ENCODE measurements at places on chromosomes 13 and 19.
A peak's percentile ranks its signal among the peaks of the same experiment; 100 is the strongest.

GRCh38 chr13:46804391-46804815 is 7.4 kb upstream of the ESD start:
- no peak for DNase-seq

DNA sequence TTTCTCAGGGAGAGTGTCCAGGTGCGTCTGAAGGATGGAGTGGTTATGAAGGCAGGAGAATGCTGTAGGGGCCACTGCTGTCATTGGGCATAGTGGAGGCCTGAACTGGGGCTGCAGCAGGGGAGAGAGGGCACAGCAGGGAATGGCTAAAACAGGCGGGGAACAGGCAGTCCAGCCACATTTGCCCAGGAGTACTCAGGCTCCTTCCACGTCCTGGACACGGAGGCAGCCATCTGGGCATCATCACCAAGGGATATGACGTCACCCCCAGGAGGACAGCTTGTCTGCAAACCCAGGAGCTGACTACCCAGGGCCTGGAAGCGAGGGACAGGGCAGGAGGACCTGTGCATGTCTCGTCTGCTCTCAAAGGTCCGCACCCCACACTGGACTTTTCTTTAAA is 22.2 kb downstream of the VSTM2B start:
- no peak for DNase-seq

GRCh38 chr13:64414381-64414780 is 2815.8 kb downstream of the PCDH9 start:
- no peak for DNase-seq

GRCh38 chr13:106503730-106504453 is 31.6 kb downstream of the EFNB2 start:
- no peak for DNase-seq

GRCh38 chr13:86087244-86087643 is 288.0 kb upstream of the SLITRK6 start:
- DNase-seq, result no peak

DNA sequence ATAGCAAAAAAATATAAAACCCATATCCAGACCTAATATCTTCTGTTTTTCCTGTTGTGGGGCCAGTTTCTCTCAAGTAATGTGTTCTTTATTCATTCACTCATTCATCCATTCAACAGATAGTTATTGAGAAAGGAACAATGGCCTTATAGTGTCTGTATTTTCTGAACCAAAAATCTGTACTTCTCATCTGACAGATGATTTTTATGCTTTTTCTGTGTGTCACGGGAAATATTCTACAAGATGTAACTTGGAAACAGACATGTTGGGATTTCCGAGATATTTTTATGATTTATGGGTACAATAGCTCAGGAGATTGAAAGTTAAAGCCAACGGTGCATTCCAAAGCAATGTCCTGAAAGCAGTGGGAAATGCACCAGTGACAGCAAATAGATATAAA is 5.7 kb downstream of the ACOD1 start:
- no peak for DNase-seq

GRCh38 chr13:91154558-91155353 is 192.7 kb upstream of the MIR17HG start:
- no peak for DNase-seq

GRCh38 chr19:16361926-16362325 is 37.3 kb downstream of the KLF2 start:
- DNase-seq, result no peak

DNA sequence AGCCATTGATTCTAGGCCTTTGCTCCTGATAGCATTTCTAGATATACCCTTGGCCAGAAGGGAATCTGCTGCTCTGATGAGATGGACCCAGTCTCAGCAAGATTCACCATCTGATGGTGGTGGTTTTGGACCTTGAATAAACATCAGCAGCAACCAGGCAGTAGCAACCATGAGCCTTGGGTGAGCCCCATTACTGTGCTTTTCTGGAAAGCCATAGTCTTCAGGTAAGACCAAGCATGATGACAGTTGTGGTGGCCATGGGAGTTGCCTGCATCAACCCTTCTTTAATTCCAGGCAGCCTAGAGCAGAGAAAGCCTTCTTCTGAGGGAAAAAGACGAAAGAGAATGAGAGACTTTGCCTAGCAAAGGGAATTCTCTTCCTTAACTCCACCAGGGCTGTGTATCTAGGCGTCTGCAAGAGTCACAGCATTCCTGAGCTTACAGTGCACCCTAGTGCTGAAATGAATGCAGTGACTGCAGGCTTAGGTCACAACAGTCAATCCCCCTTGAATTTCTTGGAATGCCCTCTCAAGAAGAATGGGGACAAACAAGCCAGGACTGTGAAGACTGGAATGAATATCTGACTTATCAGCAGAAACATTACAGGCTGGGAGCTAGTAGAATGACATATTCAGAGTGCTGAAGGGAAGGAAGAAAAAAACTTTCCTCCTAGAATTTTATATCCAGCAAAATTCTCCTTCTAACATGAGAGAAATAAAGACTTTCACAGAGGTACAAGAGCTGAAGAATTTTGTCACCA is 942.4 kb upstream of the PCDH20 start:
- DNase-seq, result no peak

- DNase-seq, result peak; percentile 85
These were observed at the start of gene JUNB for GRCh38 chr19:12791345-12792050. JUNB (plus strand) TSS chr19:12791486; CDS start chr19:12791772, 286 bp downstream.

DNA sequence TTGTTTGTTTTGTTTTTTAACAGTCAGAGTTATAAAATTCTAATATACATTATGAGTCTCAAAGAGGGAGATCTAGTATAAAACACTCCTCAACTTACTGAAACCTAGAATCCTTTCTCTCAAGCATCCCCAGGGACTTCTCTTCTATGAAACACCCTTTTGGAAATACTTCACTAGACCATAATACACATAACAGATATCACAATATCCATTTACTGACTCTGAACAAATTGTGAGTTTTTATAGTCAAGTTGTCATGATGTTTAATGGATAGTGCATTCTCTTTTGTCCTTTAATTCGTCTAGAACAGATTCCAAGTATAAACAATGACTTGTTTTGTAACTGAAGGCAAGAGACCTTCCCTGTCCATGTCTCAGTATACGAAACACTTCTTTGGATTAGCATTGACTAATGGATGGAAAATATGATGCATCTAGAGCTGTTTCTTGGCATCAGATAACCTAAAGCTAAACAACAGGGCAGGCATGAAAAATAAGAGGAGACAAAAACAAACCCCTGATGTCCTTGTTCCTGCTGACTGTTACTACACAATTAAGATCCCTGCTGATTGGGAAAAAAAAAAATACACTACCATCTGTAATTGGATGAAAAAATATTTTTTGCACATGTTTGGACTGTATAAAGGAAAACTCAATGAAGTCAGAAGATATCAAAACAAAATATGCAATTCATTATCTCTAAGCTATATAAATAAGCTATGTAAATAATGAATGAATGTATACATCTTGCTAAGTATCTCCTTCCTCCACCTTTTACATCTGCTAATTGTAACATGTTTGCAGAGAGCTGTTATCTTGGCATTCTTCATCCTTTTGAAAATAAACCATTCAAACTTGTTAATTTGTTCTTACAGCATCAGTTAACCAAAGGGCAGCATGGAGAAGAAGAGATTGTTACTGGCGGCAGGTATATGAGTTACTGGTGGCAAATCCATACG is 214.2 kb downstream of the LACC1 start:
- DNase-seq, result no peak

DNA sequence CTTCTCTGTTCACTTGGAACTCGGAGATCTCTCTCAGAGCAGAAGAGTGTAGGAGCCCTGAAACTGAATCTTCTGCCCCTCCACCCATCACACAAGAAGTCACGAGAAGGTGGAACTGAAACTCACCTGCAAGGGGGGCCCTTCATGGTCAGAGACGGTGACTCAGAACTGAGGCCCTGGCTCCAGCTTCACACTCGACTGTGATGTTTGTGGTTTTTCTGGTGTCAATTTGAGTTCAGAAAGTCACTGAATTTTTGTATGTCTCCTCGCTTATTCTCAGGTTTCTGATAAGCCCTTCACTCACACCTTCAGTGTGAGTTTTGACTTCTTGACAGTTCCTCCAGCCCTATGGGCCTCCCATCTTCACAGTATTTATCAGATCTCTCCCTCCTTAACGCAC is 23.1 kb downstream of the SIGLEC5 start:
- DNase-seq, result no peak

DNA sequence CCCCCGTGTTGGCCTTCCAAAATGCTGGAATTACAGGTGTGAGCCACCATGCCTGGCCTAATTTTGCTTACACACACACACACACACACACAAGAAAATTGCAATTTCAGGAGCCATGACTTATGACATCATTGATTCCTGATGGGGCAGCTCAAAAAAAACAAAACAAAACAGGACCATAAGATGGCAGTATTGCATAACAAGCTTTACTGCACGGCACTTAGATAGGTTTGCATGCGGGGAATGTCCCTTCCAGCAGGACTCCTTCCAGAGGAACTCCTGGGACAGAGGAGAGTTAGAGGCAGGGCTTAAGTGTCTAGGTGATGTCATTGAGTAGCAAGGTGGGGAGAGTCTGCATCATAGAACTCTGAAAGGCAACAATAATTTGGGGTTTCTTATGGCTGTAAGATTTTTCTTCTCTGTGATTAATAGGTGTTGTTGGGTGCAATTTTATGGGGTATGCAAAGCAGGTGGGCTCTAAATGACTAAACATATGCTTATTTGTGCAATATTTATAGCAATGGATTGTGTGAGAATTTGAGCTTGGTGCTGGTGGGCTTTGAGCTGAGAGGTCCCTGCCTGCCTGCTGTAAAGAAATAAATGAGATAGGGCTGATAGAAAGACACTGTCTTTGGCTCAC is 9.0 kb upstream of the ACSBG2 start:
- no peak for DNase-seq

GRCh38 chr13:40801255-40802217 is 12.1 kb downstream of the SLC25A15 start:
- no peak for DNase-seq

DNA sequence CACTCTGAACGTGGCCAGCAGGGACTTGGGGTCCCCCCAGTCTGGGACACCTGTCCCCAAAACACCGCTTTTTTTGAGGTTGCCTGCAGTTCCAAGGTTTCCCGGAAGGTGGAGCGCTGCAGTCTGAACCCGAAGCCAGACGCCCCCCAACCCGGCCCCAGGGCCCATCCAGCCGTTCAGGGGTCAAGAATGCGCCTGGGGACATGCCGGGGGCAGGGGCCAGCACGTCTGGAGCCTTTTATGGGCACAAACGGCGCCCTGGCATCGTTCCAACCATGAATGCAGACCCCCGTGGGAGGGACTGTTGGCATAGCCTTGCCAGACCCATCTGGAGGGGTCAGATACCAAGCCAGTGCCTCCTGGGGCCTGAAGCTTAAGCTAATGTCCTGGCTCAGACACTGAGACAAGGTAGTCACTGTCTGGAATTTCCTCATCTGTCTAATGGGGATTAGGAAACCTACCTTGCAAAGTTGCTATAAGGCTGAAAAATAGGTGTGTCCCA is 6.9 kb downstream of the S1PR5 start:
- no peak for DNase-seq

DNA sequence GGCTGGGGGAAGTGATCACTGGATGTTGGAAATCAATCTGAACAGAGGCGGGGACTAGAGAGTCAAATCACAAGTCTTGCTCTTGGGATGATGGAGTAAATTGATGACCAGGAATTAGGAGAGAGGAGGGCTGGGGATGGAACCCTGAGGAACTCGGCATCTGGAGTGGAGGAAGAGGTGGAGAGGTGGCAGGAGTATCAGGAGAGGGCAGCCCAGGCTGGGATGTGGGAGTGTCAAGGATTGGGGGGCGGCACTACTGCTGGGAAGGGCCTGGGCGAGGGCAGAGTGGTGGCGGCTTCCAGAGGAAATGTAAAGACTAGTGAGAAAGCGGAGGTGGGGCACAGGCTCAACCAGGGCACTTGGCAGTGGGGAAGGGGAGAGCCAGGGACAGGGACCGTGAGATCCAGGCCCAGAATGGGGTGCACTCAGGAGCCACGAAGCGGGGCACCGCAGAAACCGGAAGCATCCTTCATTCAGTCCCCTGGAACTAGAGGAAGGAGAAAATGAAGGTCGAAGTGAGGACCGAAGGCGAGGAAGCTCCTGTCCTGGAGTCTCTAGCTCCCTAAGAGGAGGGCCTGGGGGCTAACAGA is 81.2 kb upstream of the GPR183 start:
- DNase-seq, result no peak

- no peak for DNase-seq
These were observed 38.2 kb downstream of the NFIC start for GRCh38 chr19:3404324-3405260.

GRCh38 chr19:752652-753517 is 2.0 kb downstream of the MISP start:
- no peak for DNase-seq

DNA sequence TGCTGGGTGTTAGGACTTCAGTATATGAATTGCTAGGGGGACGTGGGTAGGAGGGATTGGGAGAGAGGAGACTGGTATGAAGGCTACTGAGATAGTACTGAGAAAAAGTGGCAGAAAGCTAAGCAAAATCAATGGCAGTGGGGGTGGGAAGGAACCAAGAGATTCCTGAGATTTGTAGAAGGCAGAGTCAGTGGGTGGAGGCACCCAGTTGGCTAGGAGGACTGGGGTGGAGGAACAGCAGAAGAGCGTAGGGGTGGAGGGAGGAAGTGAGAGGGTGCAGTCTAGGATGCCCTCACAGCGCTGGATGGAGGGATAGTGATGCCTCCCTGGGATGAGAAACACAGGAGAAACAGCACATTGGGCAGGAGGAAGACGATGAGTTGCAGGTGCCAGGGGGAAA is 5.6 kb upstream of the MEDAG start:
- DNase-seq, result no peak

GRCh38 chr13:92806215-92806614 is 420.4 kb upstream of the GPC6 start:
- DNase-seq, result no peak

DNA sequence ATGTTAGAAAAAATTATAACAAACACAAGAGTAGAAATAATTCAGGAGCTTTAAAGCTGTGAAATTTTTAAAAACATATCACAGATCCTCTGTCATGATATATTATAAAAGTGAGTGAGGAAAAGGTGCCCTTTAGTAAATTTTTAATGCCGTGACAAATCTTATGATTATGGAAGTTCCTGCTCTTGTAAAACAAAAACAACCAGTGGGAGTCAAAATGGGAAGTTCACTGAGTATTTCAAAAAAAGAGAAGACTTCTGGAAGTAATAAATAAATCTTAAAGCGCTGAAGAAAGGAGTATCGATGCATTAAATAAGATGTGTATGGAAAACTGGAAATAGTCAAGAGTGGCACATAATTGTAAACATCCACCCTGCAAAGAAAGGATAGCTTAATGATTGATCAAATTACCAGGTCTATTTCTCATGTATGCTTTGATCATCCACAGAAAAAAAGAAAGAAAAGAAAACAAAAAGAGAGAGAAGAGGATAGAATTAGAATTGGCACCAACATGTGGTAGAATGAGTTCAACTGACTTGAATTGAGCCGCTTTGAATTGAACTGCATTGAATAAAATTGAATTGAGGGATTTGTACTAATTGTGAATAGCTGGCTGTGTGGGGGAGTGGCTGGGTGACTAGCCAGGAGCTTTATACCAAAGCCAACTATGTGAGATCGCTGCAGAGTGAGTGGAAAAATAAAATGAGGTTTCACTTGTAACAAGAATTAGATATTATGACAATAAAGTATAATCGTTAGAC is 647.6 kb upstream of the SPRY2 start:
- DNase-seq, result no peak

DNA sequence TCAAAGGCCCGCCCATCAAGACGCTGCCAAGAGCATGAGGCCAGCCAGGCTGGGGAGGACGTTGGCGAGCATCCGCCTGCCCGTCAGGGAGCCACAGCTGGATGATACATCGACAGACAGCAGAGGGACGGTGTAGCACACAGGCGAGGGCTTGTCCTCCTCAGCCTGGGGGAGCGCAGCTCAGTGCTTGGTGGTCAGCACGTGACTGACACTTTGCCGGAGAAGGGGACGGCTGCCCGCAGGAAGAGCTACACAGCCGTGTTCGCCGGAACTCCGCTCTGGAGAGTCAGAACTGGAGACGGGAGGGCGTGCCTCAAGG is 34.1 kb downstream of the CSNK1G2 start:
- DNase-seq, result no peak

Data from right renal cortex interstitium (tissue), 3 donors.